ENCODE measurements at places on chromosomes 7 and 10. TPM values are rescaled to one million over a fixed set of nuclear protein-coding genes. Genes with fewer than 3 reads are reported as not detected.
A peak's percentile ranks its signal among the peaks of the same experiment; 100 is the strongest.

DNA sequence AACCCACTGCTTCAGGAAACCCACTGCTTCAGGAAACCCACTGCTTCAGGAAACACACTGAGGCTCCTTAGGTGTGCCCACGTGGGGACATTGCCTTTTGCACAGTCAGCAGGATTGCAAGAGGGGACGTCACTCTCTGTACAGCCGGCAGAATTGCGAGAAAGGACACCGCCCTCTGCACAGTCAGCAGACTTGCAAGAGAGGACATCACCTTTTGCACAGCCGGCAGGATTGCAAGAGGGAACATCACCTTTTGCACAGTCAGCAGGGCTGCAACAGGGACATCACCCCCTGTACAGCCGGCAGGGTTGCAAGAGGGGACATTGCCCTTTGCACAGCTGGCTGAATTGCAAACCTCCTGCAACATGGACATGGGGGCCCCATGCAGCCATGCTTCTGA is 407.6 kb downstream of the GLRX3 start:
- DNase-seq: no peak

GRCh38 chr10:31129271-31129670 is 97.6 kb upstream of the ZNF438 start:
- peak; percentile 33 for DNase-seq

ATOH7 gene
- total RNA-seq: not detected

CRYGN gene
- total RNA-seq: not detected

DNA sequence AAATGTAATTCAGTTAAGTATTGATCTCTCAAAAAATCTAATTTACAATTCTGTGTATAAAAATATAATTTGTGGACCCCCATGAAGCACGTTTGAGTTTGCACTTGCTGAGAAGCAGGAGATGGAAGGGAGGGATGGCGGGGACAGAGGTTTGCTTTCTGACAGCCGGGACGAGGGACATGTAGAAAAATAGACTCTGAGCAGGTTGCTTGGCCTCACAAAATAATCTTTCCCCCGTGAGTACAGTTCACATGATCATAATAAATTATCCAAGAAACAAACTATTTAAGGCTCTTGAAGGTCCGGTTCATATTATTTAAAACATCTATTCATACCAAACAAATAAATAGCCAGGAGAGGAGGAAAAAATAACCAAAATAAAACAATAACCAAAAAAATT is 10.0 kb downstream of the SHH start:
- DNase-seq: no peak

DNA sequence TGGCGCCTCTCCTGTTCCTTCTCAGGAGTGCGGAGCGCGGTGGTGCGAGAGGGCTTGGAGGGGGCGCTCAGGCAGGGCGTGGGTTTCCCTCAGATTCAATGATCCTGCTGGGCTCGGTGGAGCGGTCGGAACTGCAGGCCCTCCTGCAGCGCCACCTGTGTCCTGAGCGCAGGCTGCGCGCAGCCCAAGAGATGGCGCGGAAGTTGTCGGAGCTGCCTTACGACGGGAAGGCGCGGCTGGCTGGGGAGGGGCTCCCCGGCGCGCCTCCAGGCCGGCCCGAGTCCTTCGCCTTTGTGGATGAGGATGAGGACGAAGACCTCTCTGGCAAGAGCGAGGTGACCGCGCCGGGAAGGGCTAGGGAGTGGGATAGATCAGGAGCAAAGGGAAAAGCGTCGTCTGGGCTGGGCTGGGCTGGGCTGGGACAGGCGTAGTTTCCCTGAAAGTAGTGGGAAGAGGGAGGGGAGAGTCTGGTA is 17.0 kb downstream of the FAM131B start:
- peak; percentile 55 for DNase-seq

GRCh38 chr10:99329304-99329553 is at the start of gene CNNM1:
Gene CNNM1, plus strand, starts transcription at chr10:99329356. Its CDS starts 32 bp downstream, at chr10:99329388.
- no peak for DNase-seq

DNA sequence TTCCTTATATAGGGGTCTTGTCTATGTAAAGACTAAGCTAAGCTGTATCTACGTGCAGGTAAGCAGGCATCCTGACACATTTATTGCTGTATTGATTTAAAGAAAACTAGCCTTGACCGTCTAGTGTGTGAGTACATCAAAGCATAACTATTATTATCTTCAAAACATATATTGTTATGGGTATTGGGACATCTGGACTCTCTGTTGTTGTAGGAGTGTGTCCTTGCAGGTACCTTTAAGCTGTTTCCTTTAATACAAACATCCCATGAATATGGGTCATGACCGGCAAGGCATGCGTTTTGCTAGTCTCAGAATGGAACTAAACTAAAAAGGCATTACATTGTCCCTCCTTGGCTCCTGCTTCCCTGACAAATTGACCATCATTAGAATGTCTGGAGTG is 35.1 kb upstream of the AKR1E2 start:
- peak; percentile 60 for DNase-seq

GRCh38 chr7:85699482-85699881 is 512.6 kb upstream of the SEMA3D start:
- no peak for DNase-seq

- DNase-seq: no peak
Measured at GRCh38 chr7:117048114-117048866, 95.0 kb downstream of the ST7 start.

FOXL3 gene
- not detected for total RNA-seq

DNA sequence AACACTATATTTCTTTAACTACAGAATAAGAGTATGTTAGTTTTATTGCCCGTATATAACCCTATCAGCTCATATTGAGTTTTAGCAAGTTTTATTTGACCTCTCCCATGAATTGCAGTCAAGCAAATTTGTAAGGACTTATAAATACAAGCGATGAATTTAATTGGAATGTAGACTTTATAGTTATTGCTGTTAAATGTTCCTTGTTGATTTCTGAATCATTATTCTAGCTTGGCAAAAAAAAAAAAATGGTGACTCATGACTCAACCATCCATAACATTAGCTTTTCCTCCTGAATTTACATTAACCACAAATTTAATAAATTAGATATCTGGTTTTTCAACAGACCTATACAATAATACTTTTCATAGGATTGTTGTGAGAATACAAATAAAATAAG is 334.0 kb upstream of the LRRTM3 start:
- no peak for DNase-seq

DNA sequence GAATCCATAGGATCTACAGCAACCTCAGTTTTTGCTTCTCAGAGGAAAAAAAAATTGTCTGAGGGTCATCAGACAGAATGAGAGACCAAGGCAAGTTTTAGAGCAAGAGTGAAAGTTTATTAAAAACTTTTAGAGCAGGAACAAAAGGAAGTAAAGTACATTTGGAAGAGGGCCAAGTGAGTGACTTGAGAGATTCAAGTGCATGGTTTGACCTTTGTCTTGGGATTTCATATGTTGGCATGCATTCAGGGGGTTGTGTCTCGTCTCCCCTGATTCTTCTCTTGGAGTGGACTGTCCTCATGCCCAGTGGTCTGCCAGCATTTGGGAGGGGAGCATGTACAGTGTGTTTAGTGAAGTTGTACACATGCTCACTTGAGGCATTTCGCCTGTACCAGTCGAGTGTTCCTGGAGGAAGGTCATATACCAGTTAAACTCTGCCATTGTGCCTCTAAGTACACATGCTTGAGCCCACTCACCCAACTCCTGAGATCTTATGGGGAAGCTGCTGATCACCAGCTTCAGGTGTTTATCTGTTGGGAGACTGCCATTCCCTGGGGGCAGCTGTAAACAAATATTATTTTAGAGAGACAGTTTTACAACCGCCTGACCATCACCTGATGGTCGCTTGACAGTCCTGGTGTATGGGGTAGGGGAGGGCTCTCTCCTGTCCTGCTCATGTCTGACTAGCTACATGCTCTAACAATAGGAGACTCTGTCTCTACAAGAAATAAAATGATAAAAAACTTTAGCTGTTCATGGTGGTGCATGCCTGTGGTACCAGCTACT is 109.4 kb downstream of the EEPD1 start:
- DNase-seq: no peak

Data from endothelial cell of umbilical vein (primary cell).